NCI-H187 (cell line): ENCODE measurements at places on chromosomes 3 and 15.

DNA sequence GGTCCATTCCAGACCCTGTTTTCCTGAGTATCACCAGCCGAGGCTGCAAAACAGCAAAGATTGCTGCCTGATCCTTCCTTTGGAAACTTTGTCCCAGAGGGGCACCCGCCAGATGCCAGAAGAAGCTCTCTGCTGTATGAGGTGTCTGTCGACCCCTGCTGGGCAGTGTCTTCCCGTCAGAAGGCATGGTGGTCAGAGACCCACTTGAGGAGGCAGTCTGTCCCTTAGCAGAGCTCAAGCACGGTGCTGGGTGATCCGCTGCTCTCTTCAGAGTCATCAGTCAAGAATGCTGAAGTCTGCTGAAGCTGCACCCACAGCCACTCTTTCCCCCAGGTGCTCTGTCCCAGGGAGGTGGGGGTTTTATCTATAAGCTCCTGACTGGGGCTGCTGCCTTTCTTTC, 1121.2 kb downstream of the NSUN3 start:
- DNase-seq, result no peak

- no peak for DNase-seq
Measured at GRCh38 chr3:59426821-59427565, 377.2 kb upstream of the CFAP20DC start.

DNA sequence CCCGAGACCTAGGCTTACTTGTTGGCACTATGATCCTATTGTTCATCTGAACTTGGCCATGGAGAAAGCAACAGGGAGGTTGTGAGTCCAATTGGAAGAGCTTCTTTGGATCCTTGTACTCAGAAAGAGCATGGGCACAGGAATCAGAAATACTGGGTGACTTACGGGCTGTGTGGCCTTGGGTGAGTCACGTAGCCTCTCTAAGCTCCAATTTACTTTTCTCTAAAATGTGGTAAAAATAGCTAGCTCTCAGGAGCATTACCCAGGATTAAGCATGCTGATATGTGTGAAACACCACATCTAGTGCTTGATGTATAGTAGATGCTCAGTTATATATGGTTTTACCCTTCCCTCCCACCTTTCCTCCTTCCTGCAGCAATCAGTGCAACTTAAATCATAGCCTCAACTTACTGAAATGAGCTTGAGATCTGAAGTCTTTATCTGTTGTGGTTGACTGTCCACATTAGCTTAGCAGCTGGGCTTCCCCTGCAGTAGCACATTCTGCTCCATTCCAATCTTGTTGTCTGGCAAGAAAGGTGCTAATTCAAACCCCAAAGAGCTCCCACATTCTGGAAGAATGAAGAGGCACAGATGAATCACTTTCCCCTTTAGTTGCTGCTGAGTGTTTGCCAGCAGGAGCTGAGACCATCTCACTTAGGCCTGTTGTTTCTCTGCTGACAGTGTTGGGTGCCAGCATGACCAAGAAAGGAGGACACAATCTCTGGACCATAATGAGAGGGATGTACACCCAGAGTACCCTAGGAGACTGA, 299.1 kb upstream of the TRIM42 start:
- DNase-seq, result no peak

GRCh38 chr3:124895756-124896155, 8.6 kb upstream of the ITGB5 start:
- DNase-seq, result no peak
